Skin of body (tissue), 3 donors: ENCODE measurements at places on chromosomes 5 and 9. TPM values are rescaled to one million over a fixed set of nuclear protein-coding genes. Genes with fewer than 3 reads are reported as not detected.

PLK2 gene
- total RNA-seq: 282 TPM

DBH gene
- total RNA-seq: under 0.01 TPM

PLAC8L1 gene
- not detected for total RNA-seq

FAM78A gene
- 3.6 TPM for total RNA-seq

CMBL gene
- total RNA-seq: 16.9 TPM

FBN2 gene
- 88.3 TPM for total RNA-seq

CNTFR gene
- 7.5 TPM for total RNA-seq

LTC4S gene
- total RNA-seq: 1.5 TPM

CAMLG gene
- 29.6 TPM for total RNA-seq

HRH2 gene
- 1.5 TPM for total RNA-seq

IL9 gene
- total RNA-seq: not detected

NR4A3 gene
- 5.4 TPM for total RNA-seq

PCDHA11 gene
- 0.39 TPM for total RNA-seq

DNA sequence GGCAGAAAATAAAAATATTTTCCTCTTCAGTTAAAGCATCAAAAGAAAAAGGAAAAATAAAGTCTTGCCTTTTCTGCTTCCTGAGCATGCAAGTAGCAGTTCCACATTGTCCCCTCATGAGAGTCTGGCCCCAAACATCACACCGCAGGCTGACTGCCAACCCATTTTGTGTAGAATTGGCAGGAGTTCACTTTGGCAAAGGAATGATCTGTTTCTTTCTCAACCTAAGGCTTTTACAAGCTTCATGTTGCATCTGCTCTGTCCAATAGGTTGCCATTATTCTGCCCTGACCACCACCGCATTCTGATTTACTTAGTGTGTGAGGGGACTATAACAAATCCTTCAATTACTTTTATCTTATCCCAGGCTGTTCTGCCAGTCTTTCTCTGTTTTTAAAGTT, 249.5 kb downstream of the ISL1 start:
- no peak for DNase-seq

GRCh38 chr5:93603078-93603792, 20.2 kb downstream of the NR2F1 start:
- no peak for DNase-seq

DNA sequence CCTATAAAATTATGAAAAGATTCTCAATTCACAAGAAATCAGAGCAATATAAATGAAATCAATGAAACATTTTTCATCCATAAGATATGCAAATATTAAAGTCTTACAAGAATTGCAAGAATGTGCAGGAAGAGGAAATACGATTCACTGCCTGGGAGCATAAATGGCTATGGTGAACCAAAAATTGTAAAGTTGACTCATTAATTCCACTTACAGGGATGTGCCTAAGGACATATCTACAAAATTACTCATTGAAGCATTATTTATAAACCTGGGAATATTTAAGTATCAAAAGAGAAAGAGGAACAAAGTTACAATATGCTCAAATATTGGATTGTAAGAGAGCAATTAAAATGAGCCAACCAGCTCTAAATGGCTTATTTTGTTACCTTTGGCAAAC, 6.9 kb upstream of the NIPSNAP3A start:
- DNase-seq: no peak

GRCh38 chr5:157390133-157390532, 69.9 kb upstream of the NIPAL4 start:
- DNase-seq: no peak

DNA sequence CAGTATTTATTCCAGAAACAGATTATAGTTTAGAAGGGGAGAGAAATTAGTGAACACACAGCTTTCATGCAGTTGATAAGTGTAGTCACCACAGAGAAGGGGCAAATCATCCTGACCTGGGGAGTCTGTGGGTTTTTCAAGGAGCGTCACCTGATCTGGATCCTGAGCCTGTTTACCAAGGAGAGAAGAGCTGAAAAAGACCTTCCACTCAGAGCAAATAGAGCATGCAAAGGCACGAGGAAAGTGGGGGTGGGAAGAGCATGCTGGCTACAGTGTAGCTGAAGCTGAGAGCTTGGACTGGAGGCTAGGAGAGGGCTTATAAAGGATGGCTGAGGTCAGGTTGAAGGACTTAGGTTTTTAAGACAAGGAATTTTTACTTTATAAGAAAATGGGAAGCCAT, 30.4 kb downstream of the ACO1 start:
- DNase-seq: no peak

DNA sequence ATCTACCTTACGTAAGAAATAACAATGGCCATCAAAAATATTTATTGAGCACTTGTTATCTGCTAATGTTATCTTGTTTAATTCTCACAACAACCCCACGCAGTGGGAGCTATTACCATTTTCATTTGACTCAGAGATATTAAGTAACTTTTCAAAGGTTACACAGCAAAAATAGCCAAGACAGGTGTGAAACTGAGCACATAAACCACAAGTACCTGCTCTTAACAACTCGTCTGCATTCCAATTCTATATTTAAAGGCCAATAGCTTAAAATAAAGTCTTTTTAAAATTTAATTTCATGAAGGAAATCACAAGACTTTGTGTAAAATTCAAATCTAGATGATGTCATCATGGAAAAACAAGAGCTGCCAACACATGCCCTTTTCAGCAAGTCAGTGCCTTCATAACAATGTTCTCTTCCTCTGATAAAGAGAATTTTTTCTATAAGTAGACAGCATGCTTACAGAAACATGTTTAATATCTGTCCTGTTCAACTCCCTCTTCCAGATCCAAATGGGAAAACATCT, 111.6 kb downstream of the MED10 start:
- no peak for DNase-seq

- no peak for DNase-seq
Measured at GRCh38 chr5:176407456-176408251, 8.7 kb downstream of the CLTB start.

GRCh38 chr9:99852617-99853016, 30.9 kb downstream of the NR4A3 start:
- DNase-seq: no peak

DNA sequence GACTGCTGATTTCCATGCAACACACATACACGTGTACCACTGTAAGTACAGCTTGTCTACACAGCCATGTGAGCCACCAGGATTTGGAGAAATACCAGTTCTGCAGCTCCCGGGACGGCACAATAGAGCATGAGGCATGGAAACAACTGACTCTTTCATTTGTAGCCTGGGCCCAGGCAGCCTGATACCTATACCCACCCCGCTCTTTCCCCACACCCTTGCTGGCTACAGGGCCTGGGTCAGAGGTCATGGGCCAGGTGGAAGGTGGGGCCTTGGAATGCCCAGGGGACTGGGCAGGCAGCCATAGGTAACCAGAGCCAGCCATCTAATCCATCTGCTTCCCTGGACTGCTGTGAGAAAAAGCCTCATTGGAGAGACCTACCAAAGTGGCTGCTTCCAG, 39.0 kb upstream of the ZSWIM6 start:
- no peak for DNase-seq

GRCh38 chr9:7823651-7824050, 24.1 kb upstream of the DMAC1 start:
- DNase-seq: no peak

DNA sequence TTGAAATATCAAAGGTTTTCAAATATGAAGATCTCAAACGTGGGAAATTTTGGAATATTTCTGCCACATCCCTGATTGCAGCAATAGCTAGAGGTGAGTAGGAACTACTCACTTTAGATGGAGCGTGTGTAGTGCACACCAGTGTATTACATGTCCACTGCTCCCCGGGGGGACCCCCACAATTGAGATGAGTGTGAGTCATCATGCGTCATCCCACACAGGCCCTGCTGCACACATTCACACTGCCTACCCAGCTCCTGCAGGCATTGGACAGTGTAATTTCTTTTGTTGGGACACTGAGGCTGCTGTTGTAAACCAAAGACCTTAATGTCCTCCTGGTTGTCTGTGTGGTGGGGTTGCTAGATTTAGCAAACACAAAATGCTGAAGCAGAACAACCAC, 280.0 kb downstream of the GAS1 start:
- no peak for DNase-seq

GRCh38 chr9:70044490-70045307, 1.1 kb downstream of the MAMDC2 start:
- DNase-seq: no peak

DNA sequence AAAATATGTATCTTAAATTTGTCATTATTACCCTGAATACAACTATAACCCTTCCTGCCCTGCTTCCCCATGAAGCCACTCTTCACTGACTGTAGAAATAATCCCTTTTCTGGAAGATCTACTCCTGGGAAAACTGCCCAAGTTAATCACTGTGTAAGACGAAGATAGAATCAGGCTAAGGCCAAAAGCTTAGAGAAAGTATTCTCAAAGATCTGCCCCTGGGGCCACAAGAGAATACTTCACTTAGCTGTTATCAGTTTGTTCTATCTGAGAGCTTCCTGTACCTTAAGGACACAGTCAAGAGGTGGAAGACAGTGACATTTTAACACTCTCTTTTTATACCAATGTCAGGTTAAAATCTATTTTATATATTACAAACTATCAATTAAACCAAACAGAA, 33.8 kb downstream of the RNF145 start:
- DNase-seq: no peak

- no peak for DNase-seq
Measured at GRCh38 chr9:86885232-86885631, 62.1 kb downstream of the GAS1 start.

DNA sequence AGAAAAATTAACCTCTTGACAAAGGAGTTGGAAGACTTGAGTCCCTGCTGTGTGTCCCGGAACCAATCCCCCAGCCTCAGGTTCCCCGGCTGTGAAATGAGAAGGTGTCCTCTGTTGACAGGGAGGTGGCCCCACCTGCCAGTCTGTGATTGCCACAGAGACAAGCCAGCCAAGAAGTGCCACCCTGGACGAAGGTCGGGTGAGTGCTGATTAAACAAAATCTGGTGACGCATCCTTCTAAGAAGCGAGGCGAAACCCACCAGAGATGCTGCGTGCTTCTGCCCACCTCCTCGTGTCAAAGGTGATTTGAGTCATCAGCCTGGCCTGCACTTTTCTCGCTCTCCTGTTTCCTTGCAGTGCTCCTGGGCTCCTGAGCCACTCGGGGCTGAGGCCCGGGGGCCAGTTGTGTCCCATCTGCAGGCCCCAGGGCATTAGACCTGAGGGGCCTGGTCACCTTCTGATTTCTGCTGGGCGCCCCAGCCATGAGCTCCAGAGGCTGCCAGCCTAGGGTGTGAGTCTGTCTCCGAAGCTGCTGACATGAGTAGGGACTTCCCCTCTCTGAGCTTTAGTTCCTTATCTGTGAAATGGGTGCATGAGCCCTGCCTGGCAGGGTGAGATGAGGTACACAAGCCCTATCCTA, 28.7 kb downstream of the NEK6 start:
- DNase-seq: no peak

- peak; percentile 25 for DNase-seq
Measured at GRCh38 chr9:89497978-89498851, at the start of gene SEMA4D. Gene SEMA4D, minus strand, starts transcription at chr9:89498113. Its CDS starts 92,657 bp downstream, at chr9:89405456.

GRCh38 chr5:140391732-140392131, 9.9 kb upstream of the ANKHD1 start:
- DNase-seq: no peak

GRCh38 chr5:42360616-42361314, 62.5 kb upstream of the GHR start:
- no peak for DNase-seq

- no peak for DNase-seq
Measured at GRCh38 chr5:137119321-137119720, 379.8 kb downstream of the SPOCK1 start.

GRCh38 chr9:114395334-114395617, 7.5 kb upstream of the AKNA start:
- no peak for DNase-seq

DNA sequence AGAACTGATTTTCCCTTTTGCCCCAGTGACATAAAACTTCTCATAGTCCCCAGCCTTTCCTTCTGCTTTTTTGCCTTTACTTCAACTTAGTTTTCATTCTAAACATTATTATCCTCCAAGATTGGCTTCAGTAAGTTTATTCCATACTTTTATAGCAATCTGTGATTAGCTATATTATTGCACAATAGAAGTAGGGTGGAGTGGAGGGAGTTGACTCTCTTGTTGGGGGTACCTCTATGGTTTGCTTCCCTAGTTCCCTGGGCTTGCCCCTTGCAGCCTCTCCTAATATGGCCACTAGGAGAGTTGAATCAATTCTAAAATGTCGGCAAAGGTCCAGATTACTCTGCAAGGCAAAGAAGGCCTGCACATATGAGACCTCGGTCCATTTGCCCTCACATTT, 36.4 kb upstream of the TYRP1 start:
- no peak for DNase-seq

- no peak for DNase-seq
Measured at GRCh38 chr9:106682420-106682819, 180.5 kb upstream of the ZNF462 start.

- DNase-seq: no peak
Measured at GRCh38 chr9:107896544-107896943, 407.0 kb upstream of the KLF4 start.

GRCh38 chr9:95629585-95629984, 112.8 kb upstream of the PTCH1 start:
- no peak for DNase-seq

DNA sequence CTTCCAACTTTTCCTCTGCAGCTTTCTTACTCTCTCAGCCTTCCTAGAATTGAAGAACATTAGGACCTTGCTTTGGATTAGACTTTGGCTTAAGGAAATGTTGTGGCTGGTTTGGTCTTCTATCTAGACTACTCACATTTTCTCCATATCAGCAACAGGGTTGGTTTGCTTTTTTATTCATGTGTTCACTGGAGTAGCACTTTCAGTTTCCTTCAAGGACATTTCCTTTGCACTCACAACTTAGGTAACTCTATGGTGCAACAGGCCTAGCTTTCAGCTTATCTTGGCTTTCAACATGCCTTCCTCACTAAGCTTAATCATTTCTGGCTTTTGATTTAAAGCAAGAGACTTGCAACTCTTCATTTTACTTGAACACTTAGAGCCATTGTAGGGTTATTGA, 153.1 kb downstream of the CCDC192 start:
- DNase-seq: no peak

DNA sequence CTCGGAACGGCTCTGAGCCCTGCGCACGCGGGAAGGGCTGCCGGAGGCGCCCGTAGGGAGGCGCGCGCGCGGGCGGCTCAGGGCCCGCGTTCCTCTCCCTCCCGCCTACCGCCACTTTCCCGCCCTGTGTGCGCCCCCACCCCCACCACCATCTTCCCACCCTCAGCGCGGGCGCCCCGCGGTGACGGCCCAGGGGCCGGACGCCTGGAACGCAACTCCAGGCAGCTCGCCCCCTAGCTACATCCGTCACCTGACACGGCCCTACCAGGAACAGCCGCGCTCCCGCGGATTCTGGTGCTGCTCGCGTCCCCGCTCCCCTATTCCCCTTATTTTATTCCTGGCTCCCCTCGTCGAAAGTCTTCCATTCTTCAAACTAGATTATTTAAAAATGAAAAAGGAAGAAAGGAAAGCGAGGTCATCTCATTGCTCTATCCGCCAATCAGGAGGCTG, at the start of gene CDKN2B-AS1:
Gene CDKN2B-AS1 (plus strand): TSS at position 236 of the 450 bp plus-strand sequence.
- DNase-seq: no peak

- no peak for DNase-seq
Measured at GRCh38 chr5:148909040-148909439, 82.6 kb downstream of the ADRB2 start.

GRCh38 chr9:28961623-28962022, 1388.3 kb upstream of the C9orf72 start:
- DNase-seq: no peak
